ENCODE measurements at places on chromosomes 4 and X. TPM values are rescaled to one million over a fixed set of nuclear protein-coding genes. Genes with fewer than 3 reads are reported as not detected.
A peak's percentile ranks its signal among the peaks of the same experiment; 100 is the strongest.

The LINC00632 gene
- polyA plus RNA-seq, result 21.9 TPM

The MMAA gene
- polyA plus RNA-seq, result 3.9 TPM

The KANTR gene
- polyA plus RNA-seq, result 1.3 TPM

The ZMAT1 gene
- not detected for polyA plus RNA-seq

The CXCL11 gene
- not detected for polyA plus RNA-seq

The TCEANC gene
- 0.53 TPM for polyA plus RNA-seq

The DGKK gene
- not detected for polyA plus RNA-seq

The CXorf49 gene
- not detected for polyA plus RNA-seq

The SUPT20HL1 gene
- polyA plus RNA-seq, result not detected

The ASB5 gene
- polyA plus RNA-seq, result 0.21 TPM

DNA sequence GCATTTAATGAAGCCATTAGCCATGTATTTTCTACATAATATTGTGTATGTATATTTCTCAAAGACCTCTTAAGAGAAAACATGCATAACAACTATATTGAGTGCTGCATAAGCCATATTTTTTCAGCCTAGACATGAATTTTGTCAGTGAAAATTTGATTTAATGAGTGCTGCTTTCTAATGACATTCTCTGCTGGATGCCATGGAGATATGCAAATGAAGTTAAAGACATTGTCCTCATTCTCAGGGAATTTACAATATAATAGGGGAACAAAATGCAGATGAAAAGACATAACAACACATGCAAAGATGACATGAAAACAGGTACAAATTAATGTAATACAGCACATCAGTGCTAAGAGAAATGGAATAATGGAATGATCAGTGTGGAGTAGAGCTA, 118.7 kb downstream of the ATOH1 start:
- DNase-seq, result no peak

DNA sequence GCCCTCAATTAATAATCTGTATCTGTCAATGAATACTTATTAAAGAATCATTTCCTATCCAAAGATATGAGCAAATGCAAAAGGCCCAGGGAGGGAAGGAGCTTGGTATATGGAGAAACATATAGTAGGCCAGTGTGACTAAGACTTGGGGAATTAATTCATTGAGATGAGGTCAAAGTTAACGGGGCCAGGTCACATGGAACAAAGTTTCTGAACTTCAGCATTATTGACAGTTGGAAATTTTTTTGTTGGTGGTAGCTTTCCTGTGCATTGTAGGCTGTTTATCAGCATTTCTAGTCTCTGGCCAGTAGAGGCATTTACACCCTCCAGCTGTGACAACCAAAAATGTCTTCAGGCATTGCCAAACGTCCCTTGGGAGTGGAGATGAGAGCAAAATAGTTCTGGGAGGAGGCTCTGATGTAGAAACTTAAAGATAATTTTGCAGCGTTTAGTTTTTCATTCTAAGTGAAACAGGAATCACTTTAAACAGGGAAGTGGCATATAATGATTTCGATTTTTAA, 202.0 kb downstream of the SLC4A4 start:
- DNase-seq, result no peak

GRCh38 chr4:77031544-77031943, 44.2 kb downstream of the CCNI start:
- DNase-seq, result no peak

GRCh38 chrX:40446921-40447320, 133.8 kb upstream of the ATP6AP2 start:
- DNase-seq, result no peak

DNA sequence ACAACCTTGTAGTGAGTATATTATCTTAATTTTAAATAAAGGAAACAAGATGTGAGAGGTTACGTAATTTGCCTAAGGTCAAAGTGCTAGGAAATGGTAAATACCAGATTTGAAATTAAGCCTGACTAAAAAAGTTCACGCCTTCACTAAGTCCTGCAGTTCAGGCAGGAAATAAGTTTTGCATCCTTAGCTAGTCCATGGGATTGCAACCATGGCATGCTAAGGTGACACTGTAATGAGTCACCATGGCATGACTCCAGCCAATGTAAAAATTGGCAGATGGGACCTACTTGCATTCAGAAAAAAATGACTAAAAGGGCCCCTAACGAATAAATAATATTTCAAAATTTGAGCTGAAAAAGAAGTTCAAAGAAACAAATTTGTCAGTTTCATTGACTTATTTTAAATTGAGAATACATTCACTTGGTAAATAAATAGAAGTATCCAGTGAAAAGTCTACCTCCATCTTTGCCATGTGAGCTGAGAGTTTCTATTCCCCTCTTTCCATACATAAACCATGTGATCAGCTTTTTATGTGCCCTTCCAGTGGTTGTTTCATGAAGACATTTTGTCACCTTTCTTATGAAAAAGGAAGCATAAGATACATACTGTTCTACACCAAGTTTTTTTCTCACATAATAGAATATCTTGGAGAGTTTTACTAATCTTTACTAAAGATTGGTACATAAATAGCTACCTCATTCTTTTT, 72.4 kb downstream of the ANKRD50 start:
- peak; percentile 90 for DNase-seq

- no peak for DNase-seq
These were observed 21.1 kb downstream of the MAGEB16 start for GRCh38 chrX:35819241-35819640.

- no peak for DNase-seq
These were observed 14.1 kb upstream of the TCEANC start for GRCh38 chrX:13638826-13639225.

- DNase-seq, result peak; percentile 4
These were observed 79.8 kb upstream of the GPM6A start for GRCh38 chr4:175891851-175892250.

DNA sequence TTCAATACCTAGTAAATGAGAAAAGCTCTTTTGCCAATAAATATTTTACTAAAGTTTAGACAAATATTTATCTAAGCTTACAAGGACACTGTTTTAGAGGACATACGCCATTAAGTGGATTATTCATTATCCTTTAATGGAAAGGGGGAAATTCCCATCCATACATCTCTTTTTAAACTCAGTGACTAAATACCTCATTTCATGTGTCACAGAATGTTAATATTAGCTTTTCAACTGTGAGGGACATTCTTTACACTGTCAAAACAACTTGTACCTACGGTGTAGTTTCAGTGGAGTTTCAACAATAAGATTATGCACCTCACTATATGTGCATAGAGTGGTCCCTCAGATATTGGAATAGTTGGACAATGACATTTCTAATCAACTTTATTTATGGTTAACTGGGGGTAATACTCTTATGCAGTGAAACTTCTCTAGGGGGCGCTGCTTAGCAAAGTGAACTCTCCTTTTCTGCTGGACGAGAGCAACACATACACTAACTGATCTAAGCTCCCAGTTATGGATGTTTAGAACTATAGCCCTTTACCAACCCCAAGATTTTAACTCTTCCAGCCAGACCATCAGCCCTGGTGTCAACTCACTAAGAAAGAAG, 9.7 kb downstream of the HS6ST2 start:
- DNase-seq, result no peak

DNA sequence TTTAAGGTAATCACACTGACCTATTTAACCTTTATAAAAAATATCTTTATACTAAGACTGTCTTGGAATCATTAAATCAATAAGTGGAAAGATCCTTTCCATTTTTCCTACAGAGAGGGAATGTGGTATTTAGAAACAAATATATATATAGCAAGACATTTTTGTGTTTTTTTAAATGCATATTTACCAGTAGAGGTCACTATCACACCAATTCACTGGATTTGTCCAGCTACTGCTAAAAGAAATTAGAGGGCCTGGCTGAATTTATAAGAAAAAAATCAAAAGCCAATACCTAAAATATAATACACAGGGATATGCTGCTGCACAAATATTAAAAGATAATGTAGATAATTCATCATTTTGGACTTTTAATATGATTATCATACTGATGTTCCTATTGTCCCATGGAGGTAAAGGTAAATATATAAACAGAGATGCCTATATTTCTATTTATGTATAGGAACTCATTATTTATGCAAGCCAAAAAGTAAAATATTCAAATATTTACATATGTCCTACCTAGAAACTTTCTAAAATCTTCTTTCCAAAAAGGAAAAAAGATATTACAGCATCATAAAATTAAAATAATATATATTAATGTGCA, 69.5 kb downstream of the PDE5A start:
- DNase-seq, result peak; percentile 57

DNA sequence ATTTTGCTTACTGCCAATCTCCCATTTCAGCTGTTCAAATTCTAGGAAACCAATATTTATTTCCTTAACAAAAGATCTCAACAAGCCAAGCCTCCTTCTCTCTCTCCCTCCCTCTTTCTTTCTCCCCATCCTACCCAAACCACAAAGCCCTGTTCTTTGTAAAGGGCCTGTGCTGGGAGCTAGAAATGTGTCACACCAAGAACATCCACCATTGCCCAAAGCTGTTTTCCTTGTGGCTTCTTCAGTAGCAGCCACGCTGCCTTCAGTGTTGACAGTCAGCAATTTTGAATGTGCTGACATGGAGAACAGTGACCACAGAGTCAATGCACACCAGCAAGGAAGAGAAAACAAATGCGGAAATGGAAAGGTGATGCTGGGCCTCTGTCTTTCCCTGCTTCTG, 203.0 kb downstream of the MAML3 start:
- no peak for DNase-seq

DNA sequence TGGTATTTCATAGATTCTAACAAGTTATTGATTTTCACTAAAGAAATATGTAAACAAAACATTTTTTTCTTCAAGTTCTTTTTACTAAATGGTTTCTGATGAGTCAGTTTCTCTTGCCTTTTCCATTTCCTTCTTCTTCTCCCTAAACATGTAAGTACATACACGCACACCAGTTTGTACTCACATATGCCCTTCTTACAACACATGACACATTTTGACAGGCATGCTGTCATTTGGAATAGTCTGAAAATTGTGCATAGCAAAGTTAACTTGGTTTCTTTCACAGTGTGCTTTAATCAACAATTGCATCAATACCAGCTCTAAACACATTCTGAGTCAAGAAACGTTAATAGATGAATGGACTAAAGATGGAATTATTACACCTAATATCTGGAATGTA, 35.1 kb downstream of the PRSS12 start:
- no peak for DNase-seq

GRCh38 chr4:81418572-81418971, 53.1 kb downstream of the RASGEF1B start:
- DNase-seq, result no peak

DNA sequence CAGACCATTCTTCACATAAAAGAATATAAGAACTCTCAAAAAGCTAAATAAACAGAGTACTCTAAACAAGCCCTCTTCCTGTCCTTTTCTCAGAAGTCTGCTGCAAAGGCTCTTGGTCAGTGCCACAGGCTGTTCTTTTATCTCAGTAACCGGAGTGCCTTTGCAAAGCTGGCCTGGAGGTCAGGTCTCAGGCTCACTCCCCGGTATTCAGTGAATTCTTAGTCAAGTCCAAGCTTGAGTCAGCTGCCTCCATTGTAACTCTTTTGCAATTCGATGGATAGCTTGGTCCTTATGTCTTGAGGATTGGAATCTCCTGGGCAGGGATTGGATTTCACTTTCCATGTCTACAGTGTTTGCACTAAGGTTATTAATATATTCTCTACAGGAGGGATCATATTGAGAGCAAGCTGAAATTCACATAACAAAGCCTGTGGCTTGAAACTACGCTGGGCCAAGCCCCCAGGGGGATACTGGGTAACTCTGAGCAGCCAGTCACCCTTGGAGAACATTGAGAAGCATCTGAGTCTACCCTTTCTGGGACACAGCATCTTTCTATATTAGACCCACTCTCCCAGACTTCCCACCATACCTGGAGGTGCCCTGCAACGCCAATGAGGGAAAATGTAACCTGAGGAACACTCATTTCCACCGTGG, 10.0 kb upstream of the HS6ST2 start:
- no peak for DNase-seq

DNA sequence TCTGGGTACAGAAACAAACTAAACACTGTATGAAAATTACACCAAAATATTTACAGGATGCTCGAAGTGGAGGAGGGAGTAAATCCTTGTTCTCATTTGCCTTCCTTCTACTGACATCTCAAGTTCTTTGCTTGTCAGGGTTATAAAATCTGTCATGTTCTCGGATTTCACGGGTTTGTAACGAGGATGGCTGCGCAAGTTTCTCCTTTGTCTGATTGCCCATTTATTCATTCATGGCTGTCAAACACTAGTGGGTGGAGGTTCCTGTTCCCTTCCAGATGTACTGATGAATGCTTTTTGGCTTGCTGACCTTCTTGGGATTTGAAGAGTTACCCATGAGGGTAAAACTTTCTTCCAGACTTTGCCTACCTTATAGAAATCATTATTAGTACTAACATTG, 206.9 kb downstream of the SPCS3 start:
- DNase-seq, result no peak

GRCh38 chrX:103878466-103879122, 46.5 kb upstream of the RAB9B start:
- peak; percentile 68 for DNase-seq

- no peak for DNase-seq
These were observed 755.1 kb upstream of the IGFBP7 start for GRCh38 chr4:57865264-57865663.
